NCI-H460 (cell line): ENCODE measurements at places on chromosomes 4 and X. TPM values are rescaled to one million over a fixed set of nuclear protein-coding genes. Genes with fewer than 3 reads are reported as not detected.

- no peak for DNase-seq
These were observed 6.9 kb downstream of the KLHL8 start for GRCh38 chr4:87213421-87214075.

DNA sequence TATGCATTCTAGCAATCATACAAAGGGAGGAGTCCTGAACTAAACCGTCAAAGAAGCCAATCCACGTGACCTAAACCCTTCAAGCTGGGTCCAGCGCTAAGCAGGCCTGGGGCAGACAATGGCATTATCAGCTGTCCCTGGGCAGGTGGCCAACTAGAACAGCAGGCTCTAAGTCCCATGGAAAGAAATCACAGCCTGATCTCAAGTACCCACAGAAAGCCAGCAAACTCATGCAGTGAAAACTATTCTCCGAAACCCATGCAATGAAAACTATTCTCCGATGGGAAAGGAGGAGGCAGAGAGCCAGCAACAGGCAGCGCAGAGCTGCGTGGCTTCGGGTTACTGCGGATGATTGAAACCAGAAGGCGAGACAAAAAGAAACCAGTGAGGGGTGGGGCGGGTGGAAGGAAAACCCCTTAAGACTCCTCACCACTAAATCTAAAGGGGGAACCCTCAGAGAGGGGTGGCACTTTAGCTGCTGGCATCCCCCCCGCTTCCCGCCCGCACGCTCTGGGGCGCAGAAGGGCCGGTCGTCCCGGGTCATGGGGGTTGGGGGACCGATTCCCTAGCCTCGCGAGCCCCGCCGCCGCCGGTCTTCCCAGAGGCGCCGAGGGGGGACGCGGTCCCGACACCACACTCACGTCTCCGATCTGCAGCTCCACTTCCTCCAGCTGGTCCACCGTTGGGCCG lies 567 bp downstream of the C4orf46 start:
- peak; percentile 25 for DNase-seq

GRCh38 chr4:15910155-15910940 lies 28.2 kb downstream of the FGFBP1 start:
- DNase-seq = no peak

DNA sequence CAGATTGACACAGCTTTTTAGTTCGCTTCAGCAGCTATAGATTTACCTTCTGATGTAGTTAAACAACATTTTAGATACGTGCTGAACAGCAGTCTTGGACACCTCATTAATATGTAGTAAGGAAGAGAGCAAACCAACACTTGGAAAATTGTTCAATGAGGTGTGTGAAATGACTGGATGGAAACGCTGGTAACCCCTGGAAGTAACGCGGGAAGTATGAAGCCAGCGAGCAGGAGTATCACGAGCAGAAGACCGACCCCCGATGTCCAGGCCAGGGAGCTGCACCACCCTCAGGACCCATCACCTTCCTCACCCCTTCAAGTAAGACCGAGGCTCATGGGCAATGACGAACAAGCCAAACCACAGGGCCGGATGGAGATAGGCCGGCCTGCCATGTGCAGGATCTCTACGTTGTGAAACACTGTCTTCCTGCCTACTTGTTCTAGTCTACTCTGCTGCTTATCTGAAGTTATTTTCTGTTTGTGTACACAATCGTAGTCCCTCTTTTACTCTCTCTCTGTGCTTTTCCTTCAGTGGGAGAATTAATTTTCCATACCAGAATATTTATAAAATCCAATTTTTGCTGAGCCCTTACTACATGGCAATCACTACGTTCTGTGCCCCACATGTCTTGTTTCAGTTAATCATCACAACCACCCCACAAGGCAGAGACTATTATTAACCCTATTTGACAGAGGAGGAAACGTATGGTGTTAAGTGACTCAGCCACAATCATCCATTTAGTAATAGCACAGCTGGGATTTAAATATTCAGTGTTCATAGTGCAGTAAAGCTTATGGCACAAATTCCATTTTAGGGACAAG lies 221.7 kb downstream of the APBB2 start:
- no peak for DNase-seq

GRCh38 chrX:22323541-22323940 lies 50.8 kb downstream of the CBLL2 start:
- no peak for DNase-seq

GRCh38 chr4:48012824-48013223 lies 3.7 kb downstream of the CNGA1 start:
- no peak for DNase-seq

DNA sequence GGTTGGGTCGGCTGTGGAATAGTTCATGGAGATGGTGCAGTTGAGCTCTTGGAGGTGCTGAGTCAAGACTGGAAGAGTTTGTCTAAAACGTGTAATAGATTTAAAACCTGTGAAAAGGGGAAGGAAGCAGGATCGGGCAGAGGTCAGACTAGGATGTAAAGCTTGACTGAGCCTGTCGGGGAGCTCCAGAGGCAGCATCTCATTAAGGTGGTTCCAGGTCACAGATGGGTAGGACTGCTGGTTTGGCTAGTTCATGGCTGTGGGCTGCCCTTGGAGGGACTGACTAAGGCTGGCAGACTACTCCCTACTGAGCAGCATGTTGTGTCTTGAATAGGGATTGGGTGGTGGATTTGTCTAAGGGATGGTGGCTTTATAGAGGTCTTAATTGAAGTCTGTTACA lies 28.4 kb upstream of the WDR1 start:
- DNase-seq = no peak

DNA sequence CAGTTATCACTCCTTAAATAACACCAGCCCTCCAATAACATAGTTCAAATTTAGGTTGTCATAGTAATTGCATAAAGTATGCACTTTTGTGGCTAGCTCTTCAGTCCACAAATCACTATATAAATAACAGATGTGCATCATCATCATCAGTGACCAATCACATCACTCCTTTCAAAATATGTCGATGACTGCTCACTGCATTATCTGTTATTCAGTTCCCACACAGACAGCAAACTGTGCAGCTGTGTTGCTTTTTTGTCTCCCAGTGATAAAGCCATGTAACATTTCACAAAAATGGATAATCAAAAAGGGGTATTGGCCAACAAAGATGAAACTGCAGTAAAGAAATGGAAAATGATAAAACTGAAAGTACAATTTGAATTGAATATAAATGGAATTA lies 205.4 kb downstream of the DCLK2 start:
- no peak for DNase-seq

DNA sequence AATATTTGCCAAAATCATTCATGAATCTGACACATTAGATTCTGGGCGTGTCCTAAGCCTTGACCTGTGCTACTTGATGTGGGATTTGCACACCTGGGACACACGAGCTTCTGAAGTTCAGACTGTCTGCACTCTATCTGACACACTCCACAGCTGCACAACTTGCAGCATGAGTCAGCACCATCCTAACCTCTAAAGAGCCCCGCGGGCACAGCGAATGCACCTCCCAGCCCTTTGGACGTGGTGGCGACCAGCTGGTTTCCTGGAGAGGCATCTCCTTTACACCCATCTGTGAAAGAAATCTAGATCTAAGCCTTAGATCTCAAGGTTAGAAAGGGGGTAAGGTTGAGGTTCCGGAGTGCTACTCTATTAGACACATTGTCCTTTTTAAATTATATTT lies 69.2 kb downstream of the SORBS2 start:
- DNase-seq = peak; percentile 48

DNA sequence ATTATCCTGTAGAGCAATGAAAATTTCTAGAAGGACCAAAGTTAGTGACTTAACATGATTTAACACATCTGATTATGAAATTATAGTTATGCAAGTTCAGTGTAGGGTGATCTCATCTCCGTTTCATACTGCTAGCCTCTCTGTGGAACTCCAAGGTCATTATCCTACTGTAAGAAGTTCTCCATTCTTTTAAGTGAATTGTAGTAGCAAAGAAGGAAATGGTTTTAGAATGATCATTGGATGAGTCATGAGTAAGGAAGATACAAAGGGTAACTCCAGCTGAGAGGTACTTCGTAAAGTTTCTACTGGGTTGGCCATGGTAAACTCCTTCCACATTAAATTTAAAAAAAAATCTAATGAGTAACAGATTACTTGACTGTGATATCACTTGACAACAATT lies 215.0 kb upstream of the GIMD1 start:
- no peak for DNase-seq

- DNase-seq = no peak
These were observed 90.9 kb downstream of the ENPP6 start for GRCh38 chr4:184126800-184127199.

DNA sequence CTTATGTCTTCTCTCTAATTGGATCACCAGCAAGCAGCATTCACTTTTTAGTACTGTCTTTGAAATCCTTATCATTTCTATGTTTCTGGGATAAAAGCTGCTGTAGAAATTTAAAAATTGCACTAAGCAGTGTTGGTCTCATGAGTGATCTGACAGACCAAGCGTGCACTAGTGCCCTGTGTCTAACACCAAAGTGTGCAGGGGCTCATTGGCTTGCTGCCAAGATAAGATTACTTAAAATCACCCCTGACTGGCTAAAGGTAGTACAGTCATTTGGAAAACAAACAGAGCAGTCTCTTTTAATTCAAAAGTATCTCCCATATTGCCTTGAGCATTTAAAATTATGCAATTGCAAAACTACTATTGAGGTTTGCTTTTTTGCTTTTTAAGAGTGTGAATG lies 304.6 kb downstream of the ARAP2 start:
- DNase-seq = no peak

- no peak for DNase-seq
These were observed 230.4 kb downstream of the CRLF2 start for GRCh38 chrX:981791-982626.

DNA sequence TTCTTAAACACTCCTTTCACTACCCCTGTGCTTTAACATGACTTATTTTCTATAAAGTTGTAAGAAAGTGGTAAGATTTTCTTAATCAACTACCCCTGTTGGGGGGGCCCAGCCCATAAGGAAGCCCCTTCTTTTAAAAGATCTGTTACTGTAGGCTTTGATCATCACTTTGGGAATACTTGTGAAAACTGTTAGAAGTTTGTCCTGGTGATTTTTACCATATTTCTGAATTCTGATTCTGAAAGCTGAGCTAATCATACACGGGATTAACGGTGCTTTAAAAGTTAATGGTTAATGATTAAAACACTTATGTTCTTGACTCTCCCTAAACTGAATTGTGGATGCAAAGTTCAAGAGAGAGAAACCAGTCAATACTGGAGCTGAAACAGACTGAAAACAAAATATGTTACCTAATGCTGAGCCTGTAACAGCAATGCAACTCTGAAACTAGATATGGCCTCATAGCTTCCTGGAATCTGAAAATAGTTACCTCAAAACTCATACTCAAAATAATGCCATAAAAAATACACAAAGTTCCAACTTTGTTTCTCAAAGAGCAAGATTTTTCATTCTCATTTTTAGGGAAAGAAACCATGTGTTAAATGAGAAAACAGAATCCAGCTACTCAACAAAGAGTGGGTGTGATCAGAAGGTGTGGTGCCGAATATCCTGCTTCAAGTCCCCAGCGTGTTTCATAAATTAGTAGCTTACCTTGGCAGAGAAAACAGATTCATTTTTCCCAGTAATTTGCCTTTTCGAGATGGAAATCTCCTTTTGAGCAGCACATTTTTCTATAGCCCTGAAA lies 31.6 kb downstream of the ADH7 start:
- DNase-seq = no peak

DNA sequence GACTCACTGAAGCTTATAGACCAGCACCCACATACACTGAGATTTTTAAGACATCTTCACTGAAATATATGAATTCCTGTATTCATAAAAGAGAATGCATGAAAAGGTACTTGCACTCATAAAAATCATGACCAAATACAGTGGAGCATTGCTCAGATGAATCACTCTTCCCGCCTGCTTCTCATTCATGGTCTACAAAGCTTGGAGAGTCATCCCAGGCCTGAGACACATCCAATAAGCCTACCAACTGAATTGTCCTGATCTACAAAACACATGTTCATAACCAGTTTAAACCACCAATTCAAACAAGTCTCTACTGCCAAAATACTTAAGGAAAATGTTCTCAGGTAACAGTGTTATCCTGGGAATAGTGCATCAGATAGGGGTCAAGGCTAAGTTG lies 38.1 kb downstream of the PROM1 start:
- DNase-seq = no peak

DNA sequence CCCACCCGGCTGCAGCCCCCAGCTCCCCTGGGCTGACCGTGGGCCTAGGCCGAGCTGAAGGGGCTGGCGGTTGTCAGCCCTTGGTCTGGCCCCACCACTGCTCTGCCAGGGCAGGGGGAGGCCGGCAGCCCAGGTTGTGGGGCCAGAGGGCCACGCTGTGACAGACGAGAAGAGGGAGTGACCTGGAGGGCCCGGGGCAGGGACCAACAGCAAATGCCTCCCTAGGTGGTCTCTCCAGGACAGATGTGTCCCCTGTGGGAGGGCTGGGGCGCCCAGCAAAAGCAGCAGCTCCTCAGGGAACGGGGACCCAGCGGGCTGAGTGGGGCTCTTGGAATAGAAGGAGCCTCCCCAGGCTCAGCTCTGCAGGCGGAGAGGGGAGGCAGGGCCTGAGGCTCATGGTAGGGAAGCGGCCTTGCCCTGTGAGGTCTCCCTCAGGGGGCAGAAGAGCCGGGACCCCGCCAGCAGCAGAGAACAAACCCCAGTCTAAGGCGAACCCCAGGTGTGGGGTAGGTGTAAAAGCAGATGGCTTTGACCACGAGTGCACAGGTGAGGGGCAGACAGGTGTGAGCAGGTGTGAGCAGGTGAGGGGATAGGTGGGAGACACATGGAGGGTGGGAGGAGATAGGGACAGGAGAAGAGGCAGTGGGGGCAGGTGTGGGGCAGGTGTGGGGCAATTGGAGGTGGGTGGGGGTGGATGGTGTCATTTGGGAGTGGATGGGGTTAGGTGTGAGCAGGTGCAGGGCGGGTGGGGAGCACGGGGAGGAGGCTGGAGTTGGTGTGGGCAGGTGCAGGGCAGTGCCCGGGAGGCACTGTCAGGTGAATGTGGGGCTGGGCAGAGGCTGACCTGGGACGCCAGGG lies 34.1 kb upstream of the SPON2 start:
- DNase-seq = no peak

GRCh38 chrX:24002167-24002566 lies 24.8 kb downstream of the KLHL15 start:
- DNase-seq = no peak

DNA sequence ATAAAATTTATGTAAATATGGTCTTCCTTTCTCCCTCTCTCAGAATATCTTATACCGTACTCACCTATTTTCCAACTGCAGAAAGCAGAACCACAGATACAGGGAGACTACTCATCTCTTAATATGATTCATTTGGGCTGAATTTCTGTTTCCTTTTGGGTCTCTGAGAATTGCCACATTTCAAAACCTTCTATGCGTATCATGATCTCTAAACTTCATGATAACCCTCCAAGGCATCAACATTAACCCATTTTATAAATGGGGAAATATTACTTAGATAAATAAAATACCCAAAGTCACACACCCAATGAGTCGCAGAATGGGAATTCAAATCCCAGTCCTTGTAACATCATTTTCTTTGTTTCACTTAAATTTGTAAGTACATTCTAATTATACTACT lies 16.6 kb upstream of the PRDM8 start:
- DNase-seq = no peak

TLR10 gene
- not detected in 2 replicates for total RNA-seq

CCDC149 gene
- total RNA-seq = 2.0 and 2.4 TPM in 2 replicates

NDST4 gene
- total RNA-seq = 0.06 and 0.07 TPM in 2 replicates

MAGEB2 gene
- 60.3 and 66.4 TPM in 2 replicates for total RNA-seq

SOD3 gene
- total RNA-seq = not detected in 2 replicates

PABPC1L2A gene
- total RNA-seq = not detected in 2 replicates

RPA4 gene
- total RNA-seq = 0.67 and 0.78 TPM in 2 replicates

ZFYVE28 gene
- 7.1 and 10.0 TPM in 2 replicates for total RNA-seq

TRIML2 gene
- total RNA-seq = 34.9 and 56.7 TPM in 2 replicates

TAF1 gene
- total RNA-seq = 24.1 and 27.3 TPM in 2 replicates

C4orf50 gene
- not detected in 2 replicates for total RNA-seq

SPANXN3 gene
- not detected in 2 replicates for total RNA-seq

PPP2R2C gene
- total RNA-seq = 14.9 and 17.6 TPM in 2 replicates
